ENCODE measurements at places on chromosomes 3 and 15.

DNA sequence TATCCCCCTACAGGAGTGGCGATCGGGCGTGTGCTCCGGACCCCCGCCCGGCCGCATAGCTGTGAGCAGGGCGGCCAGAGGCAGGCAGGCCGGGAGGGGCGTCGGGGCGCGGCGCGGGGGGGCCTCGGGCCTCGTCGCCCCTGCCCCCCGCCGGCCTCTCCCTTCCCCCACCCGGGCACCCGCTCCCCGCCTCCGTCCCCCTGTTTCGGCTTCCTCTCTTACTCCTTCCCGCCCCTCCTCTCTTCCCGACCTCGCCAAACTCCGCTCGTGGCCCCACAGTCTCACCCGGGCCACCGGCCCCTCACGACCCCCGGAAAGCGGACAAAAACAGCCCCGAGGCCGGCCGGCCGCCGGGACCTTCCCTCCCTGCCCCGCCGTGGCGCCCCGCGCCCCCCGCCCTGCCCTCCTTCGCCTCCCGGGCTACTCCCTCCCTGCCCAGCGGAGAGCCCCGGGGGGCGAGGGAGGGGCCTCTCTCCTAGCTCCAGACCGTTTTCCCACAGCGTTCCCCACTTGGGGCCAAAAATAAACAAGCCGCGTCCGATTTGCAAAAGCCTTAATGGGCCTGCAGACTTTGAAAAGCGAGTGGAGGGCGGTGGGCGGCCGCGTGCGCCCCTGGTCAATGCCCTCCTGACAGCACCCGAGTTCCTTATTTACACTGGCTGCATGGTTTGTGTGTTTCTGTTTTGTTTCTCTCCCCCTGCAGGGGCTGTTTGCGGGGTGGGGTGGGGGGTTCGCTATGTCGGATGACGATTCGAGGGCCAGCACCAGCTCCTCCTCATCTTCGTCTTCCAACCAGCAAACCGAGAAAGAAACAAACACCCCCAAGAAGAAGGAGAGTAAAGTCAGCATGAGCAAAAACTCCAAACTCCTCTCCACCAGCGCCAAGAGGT, 1.0 kb downstream of the UBE2E1 start:
- no peak for DNase-seq

GRCh38 chr3:197573048-197573767, 17.4 kb upstream of the BDH1 start:
- DNase-seq, result no peak

DNA sequence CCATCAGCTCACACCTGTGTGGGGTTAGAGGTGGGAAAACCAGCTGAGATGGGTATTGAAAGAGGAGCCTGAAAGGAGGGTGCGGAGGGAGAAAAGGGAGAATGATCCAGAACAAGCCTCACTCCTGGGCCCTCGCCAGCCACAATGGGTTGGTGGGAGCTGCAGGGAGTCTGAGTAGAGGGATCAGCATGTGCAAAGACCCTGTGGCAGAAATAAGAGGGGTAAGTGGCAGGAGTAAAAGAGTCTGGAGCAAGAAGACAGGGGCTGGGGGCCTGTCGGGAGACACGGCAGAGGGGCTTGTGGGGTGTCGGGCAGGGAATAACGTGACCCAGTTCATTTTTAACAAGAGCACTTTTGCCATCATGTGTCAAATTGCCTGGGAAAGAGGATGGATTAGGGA, 34.0 kb downstream of the CCDC33 start:
- DNase-seq, result no peak

- DNase-seq, result no peak
Observed at GRCh38 chr3:61343543-61343942, 92.3 kb upstream of the FHIT start.

DNA sequence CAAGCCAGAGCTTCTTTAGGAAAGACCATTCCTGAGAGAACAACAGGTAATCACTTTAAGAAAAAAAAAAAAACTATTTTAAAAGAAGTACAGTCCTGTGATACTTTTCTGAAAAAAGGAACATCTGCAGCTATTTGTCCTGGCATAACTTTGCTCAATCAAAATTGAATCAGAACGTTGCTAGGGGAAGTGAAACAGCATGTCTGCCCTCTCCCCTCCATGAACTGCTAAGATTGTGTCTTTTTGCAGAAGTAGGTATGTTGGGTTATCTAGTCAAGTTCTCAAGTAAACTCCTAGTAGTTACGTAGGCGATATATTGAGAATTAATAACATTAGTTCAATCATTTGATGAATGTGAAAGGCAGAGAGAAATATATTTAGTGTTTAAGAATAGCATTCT, 1013.3 kb downstream of the TUSC7 start:
- no peak for DNase-seq

DNA sequence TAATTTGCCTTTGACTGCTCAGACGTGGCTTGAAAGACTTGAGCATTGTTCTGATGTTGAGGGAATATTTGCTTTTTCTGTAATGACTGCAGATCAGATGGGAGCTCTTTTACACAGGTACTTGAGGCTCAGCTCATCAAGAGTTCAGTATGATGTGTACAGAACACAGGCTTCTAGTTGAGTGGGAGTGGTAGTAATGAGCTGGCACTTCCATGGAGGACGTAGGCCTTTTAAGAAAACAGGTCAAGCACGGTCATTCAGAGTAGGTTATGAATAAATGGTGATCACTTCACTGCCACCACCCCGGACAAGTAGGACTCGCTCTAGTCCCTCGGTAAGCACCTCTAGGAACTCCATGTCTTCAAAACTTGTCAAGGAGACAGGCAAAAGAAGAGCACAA, 8.8 kb downstream of the EMC4 start:
- no peak for DNase-seq

DNA sequence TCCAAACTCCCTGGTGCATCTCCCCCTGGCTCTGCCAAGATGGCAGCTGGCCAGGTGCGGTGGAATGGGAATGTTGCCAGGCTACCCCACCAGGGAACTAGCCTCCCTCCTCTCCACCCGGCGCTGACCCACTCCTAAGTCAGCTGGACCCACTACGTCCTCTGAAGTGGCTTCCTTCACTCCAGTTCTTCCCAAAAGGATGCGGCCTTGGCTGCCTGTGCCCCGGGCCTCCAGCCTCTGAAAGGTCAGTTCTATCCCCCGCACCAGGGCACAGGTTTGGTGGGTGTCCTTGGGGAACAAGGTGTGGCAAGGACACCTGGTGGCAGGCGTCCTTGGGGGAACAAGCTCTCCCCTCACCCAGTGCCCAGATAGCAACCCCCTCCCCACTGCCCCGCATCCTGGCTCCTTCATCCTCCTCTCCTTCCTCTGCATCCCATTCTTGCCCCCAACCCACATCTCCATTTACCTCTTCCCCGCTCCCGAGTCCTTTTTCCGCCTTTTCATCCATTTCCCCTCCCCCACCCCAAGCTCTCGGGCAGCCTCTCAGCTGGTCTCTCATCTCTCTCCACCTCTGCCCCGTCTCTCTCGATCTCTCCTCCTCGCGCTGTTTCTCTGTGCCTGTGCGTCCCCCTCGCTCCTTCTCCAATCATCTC, 54.0 kb downstream of the LHFPL4 start:
- DNase-seq, result no peak

GRCh38 chr3:12452361-12453330, 31.6 kb upstream of the TSEN2 start:
- DNase-seq, result no peak

DNA sequence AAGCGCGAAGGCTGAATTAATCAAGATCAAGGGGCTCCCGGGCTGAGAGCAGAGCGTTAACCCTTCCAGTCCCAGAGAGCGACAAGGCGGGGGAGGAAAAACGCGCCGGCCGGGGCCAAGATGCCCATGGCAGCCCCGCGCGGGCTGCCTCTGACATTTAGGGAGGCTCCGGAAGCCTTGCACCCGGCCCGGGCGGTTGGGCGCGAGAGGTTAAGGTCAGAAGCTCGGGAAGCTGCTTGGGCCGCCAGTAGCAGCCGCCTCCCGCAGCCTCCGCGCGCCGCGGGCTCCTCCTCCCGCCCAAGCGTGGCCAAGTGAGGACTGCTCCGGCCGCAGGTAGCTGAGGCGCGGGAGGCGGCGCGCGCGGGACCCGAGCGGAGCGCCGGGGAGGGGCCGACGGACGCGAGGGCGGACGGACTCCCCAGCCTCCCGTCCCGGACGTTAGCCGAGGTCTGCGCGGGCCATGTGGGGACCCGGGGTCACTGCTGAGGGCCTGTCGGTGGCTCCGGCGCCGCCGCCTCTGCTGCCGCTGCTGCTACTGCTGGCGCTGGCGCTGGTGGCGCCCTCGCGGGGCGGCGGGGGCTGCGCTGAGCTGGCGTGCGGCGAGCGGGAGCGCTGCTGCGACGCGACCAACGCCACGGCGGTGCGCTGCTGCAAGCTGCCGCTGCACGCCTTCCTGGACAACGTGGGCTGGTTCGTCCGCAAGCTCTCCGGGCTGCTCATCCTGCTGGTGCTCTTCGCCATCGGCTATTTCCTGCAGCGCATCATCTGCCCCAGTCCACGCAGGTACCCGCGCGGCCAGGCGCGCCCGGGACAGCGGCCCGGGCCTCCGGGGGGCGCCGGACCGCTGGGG, at the start of gene C3orf80:
Gene C3orf80, plus strand, starts transcription at position 247 of the 850 bp plus-strand sequence. Its CDS starts 214 bp downstream, at position 461.
- no peak for DNase-seq

DNA sequence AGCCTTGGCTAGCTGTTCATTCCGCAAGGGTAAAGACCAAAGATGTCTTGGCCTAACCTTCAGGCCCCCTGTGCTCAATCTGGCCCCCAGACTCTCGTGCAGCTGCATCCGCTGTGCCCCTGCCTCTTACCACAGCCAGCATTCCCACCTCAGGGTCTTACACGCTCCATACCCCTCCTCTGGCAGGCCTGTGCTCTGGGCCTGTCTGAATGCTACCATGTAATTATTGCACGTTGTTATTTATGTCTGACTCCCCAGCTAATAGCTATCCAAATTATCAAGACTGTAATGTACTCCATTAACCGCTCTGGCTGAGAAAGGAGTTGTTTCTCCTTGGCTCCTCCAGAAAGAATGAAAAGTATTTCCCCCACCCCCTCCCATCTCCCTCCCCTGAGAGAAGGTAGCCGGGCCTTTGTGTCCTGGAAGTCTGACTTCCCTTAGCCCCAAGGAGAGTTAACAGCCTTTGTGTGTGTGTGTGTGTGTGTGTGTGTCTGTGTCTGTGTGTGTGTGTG, 54.5 kb upstream of the UBE2E1 start:
- no peak for DNase-seq

GRCh38 chr15:92033723-92034122, 180.2 kb downstream of the SLCO3A1 start:
- DNase-seq, result no peak

DNA sequence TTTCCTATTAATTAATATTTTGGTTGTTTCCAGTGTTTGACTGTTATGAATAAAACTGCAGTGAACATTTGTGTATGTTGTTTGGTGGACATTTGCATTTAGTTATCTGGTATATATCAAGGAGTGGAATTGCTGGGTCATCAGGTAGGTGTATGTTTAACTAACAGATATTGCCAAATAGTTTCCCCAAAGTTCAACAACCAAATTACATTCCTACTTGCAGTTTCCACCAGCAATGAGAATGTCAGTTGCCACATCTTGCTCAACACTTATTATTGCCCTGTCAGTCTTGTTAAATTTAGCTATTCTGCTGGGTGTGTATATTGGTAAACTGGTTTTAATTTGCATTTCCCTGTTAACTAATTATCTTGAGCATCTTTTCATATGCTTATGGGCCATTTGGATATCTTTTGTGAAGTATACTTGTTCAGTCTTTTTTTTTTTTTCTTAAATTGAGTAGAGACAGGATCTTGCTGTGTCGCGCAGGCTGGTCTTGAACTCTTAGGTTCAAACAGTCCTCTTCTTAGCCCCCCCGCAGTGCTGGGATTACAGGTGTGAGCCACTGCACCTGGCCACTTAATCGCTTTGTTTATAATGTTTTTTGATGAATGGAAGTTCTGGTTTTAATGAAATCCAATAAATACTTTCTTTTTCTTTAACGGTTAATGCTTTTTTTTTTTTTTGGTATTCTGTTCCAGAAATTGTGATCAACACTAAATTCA, 7.9 kb downstream of the FEM1B start:
- DNase-seq, result no peak

- no peak for DNase-seq
Observed at GRCh38 chr3:66709532-66709931, 208.7 kb upstream of the LRIG1 start.

DNA sequence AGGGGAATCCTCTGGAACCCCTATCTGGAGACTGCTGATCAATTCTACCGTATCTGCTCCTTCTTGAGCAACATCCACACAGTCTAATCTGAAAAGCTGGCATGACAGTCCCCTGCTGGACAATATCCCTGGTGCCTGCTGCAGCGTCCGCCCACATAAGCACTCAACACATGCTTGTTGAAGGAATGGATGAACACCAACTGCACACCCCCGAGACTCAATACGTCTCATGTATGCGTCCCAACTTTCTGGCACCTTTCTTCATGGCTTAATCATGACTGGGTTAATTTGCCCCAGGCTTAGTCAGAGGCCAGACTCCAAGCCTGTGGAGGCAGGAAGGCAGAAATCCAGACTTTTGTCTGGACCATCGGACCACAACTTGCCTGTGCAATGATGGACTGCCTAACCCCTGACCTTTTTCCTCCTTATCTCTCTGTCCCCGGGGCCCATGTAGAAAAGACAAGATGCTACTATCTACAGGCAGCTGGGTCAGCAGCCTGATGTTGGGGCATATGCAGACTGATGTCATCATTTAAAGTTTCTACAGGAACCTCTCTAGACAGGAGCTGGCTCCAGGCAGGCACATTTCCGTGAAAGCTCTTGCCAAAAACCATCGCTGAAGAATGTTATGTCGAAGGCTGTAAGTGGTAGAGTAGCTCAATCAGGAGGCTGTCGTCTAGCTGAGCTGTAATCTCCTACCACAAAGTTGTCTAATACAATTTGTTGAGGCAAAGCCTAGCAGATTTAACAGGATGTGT, 114.1 kb upstream of the TPM1 start:
- DNase-seq, result peak; percentile 79

GRCh38 chr15:64236156-64236894, 73.5 kb upstream of the PPIB start:
- DNase-seq, result no peak

DNA sequence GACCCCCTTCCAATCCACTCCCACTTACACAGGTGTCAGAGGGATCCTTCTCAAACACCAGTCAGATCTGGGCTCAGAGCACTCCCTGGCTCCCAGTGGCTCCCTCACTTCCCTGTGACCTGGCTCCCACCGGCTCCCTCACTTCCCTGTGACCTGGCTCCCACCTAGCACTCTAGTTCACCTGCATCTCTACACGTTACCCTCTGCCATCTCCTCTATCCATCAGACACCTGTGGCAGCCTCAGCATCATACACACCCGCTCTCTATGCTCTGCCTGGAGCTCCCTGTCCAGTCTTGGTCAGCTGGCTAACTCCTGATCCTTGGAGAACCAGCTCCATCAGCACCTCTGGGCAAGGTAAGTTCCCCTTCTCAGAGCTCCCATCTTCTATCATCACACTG, 5.6 kb downstream of the RPP25 start:
- no peak for DNase-seq

GRCh38 chr3:87771337-87772192, 287.2 kb downstream of the CGGBP1 start:
- no peak for DNase-seq

GRCh38 chr3:185825639-185826481, 1.0 kb upstream of the IGF2BP2 start:
- no peak for DNase-seq

- DNase-seq, result no peak
Observed at GRCh38 chr15:59447367-59447766, 9.4 kb downstream of the FAM81A start.
